ENCODE measurements at places on chromosomes 2 and 18.

GRCh38 chr18:37567994-37568359, 2.4 kb upstream of the CELF4 start:
- no peak for DNase-seq

- DNase-seq, result no peak
Measured at GRCh38 chr2:157786663-157787363, 89.3 kb downstream of the ACVR1 start.

- DNase-seq, result no peak
Measured at GRCh38 chr18:12598181-12598930, 59.6 kb downstream of the SPIRE1 start.

GRCh38 chr2:106159866-106160785, 34.0 kb downstream of the UXS1 start:
- no peak for DNase-seq

GRCh38 chr2:73290049-73290839, 3.1 kb downstream of the EGR4 start:
- DNase-seq, result peak; percentile 70

DNA sequence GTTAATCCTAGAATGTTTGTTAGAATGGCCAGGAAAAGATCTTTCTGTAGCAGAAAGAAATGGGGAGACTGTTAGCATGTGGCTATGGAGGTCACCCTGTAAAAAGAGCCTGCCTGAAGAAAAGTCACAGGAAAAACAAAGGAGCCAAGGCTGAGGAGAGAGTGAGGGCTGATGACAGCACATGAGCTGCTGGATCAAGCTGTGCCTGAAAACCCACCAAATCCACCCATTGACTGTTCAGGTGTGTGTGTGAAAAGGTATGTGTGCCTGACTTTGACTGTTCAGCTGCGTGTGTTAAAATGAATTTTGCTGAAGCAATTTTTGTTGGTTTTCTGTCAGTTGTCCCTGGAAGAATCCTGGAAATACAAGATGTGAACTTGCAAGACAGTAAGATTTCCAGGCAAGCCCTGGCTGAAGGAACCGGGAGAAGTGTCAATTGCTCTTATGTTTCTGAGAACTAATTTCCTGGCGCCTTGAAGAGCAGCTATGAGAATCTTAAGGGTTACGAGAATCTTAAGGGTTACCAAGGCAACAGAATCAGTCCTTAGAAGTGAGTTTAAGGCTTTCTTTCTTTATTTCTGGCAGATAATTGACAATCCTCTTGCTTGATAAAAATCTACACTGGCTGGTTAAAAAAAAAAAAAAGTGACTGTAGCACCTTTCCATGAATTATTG, 73.0 kb upstream of the LGALSL start:
- DNase-seq, result no peak

GRCh38 chr2:235212501-235213158, 260.8 kb downstream of the SH3BP4 start:
- DNase-seq, result no peak

DNA sequence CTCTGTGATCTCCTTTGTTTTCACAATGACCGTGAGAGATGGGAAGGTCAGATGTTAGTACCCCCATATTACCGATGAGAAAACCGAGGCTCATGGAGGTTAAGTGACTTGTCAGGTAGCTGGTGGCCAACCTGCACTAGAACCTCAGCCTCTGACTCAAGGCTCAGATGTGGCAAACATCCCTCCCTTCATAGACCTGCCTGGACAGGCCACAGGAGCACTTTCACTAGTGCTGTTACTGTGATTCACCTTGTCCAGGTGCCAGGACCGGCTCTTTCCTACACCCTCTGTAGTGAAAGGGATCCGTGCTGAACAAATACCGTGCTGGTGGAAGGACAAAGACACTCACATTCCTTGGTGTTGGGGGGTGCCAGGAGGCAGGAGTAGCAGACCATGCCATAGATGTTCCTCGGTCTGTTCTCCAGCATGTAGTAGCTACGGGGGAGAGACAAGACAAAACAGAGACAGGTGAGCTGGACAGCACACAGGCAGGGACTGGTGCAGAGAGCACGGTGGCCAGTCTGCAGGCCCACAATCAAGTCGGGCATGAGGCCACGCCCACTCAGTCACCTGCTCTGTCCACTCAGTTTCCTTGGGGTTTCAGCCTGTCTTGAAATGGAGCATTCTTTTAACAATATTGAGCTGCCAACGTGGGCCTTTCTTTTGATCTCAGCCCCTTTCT, 65.9 kb downstream of the EDAR start:
- no peak for DNase-seq

GRCh38 chr2:8680822-8681760, 765 bp upstream of the ID2 start:
- DNase-seq, result peak; percentile 90

DNA sequence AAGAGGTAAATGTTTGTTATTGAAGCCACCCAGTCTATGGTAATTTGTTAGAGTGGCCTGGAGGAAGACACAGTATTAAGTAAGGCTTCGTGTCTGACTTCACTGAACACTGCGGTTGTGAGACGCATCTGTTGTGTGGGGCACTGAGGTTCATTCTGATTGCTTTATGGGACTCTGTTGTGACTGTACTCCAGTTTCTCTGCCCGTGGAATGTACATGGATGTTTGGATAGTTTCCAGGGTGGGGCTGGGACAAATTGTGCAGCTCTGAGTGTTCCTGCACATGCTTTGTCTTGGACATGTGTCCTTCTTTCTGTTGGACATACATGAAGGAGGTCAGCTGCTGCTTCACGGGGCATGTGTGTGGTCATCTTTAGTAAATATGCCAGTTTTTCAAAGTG, 58.6 kb downstream of the ODC1 start:
- DNase-seq, result no peak
